HFF-Myc (cell line): ENCODE measurements at places on chromosomes 3 and 15.

DNA sequence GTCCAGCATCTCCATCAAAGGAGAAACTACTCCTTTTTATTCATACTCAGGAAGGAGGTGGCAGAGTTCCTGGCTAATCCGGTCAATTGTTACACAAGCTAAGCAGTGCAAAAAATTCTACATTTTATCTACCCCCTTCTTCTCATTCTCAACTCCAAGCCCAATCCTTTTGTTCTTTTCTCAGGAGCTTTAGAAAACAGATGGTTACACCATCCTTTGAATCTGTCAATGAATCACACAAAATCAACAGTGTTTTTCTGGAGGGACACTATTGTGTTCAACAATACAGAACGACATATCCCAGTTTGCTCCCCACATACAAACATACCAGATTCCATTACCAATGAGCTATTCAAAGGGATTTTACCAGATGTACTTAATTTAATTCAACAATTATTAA is 362.1 kb downstream of the MAGI1 start:
- DNase-seq = no peak

GRCh38 chr3:190617185-190617584 is 103.3 kb downstream of the IL1RAP start:
- DNase-seq = no peak

DNA sequence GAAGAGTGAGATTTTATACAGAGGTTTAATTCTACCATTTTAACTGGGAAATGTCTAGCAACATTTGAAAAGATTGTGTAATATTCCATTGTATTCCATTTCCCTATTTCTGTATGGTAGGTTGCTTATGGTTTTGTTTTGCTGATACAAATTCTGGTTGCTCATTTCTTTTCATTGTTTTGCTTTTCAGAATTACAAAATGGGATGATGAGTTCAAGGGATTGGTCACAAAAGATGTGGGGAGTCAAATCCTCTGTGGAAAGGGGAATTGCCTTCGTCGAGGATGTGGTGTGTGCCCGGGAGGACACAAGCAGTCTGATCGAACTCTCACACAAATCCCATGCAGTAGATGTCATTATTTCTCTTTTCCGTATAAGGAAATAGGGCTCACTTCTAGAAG is 18.3 kb downstream of the SLCO3A1 start:
- no peak for DNase-seq

GRCh38 chr15:89531796-89532537 is 35.6 kb upstream of the RHCG start:
- no peak for DNase-seq

DNA sequence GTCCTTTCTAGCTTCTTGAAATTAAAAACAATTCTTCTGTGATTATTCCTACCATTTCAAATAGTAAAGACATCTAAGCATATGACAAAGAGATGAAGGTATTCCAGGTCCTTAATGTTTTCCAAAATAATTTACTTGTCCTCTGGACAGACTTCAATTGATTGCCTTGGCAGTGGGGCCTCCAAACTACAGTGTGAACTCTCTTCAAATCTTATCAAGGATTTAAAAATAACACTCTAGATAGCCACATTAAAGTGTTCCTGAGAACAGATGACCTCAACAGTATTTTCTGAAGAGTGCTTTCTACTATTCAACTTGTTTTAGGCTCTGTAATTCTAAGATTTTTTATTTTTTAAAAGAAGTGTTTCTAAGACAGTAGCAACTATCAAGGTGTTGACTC is 7.9 kb upstream of the MLF1 start:
- DNase-seq = no peak

DNA sequence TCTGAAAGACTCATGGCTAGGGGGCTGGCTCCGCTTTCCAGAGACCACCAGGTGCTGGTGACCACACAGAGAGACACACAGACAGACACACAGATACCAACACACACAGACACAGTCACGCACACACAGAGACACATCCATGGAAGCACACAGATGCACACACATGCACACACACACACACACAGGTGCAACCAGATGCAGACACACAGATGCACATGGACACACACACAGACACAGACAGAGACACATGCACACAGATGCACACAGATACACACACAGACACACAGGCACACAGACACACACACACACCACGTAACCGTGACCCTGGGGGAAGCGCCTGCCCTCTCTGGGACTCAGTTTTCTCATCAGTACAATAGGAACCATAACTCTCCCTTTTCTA is 132.2 kb downstream of the WNT7A start:
- DNase-seq = no peak

DNA sequence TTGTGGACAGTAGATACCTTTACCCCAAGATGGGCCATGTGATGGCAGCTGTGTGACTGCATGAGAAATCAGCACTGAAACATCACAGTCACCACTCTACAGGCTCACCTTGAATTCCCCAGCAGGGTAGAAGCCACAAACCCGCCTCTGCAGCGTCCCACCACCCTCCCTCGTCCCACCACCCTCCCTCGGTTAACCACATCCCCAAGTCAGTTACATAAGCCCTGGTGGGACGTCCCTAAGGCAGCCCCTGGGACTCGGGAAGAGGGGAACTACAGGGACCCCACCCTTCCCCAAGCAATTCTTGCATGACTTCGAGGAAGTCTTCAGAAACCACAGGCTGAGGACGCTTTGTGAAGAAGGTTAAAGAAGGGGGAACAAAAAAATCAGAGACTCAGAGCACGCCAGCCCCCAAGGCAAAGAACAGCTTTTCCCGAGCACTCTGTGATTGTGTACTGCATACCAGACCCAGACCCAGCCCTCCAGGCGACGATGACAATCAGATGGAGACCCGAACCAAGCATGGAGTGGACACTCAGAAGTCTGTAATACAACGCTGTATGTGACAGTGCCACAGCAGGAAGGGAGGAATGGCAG is 60.5 kb downstream of the SH3BP5 start:
- no peak for DNase-seq

DNA sequence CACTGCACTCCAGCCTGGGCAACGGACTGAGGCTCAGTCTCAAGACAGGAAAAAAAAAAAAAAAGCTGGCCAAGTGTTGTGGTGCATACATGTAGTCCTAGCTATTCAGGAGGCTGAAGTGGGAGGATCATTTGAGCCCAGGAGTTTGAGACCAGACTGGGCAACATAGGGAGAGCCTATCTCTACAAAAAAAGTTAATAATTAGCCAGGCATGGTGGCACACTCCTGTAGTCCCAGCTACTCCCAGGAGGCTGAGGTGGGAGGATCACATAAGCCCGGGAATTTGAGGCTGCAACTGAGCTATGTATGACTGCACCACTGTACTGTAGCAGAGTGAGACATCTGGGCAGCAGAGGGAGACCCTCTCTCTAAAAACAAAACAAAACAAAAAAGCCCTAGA is 58.9 kb downstream of the RBPMS2 start:
- DNase-seq = no peak

DNA sequence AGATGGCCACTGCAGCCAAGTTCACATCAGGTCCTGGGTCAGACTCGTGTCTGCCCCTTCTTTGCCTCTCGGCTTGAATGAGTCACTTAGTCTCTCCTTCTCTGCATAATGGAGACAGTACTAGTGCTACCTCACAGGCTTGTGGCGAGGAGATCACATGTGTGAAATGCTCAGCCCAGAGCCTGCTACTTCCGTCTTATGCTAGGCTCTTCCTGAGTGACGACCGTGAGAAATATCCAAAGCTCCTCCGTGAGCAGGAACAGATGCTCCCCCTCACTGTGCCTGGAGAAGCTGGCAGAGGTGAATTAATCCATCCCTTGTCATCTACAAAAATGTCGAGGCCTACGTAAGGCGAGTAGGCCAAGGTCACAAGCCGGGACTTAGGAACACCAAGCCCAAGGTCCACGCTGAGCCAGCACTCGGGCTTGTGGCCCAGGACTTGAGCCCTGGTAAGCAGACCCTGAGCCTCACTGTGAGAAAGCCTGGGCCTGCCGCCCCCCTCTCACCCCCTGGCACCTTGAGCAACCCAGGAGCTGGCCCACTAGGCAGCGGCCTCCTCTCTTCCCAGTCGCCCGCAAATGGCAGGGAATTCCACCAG is 17.9 kb downstream of the PAK6 start:
- no peak for DNase-seq

- DNase-seq = no peak
These were observed 101.1 kb downstream of the GREM1 start for GRCh38 chr15:32818758-32819447.

GRCh38 chr3:127689266-127689860 is 16.6 kb downstream of the ABTB1 start:
- no peak for DNase-seq
